ENCODE measurements at places on chromosomes 2 and 18.

DNA sequence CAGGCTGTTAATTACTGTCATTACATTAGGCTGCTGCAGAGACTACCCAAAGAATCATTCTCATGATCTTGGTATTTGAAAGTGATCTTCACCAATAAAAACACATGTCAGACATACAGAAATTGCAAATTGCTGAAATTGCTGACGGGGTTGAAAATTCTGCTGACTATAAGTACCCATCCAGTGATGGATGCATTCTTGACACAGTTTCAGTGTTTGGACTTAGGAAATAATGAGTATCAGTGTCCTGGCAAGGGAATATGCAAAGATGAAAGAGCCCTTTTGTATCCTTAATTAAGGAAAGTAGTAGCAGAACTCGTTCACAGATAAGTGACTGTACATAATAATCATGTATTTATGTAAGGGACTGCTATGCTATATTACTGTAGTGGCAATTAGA lies 221.1 kb upstream of the ATP5MC3 start:
- DNase-seq = no peak

DNA sequence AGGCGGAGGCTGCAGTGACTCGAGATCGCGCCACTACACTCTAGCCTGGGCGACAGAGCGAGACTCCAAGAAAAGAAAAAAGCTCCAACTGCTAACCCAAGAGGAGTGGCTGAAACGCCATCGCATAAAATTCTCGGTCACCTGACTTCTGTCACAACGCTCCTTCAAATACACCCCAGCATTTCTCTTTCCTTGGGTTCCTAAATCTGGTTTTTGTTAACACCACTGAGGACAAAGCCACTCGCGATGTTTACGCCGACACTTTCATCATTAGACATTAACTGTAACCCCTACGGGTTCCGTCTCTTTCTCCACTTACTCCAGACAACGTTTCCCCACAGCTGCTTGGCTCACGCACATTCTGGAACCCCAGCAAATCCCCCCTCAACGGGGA lies 679 bp downstream of the CLK1 start:
- DNase-seq = no peak

DNA sequence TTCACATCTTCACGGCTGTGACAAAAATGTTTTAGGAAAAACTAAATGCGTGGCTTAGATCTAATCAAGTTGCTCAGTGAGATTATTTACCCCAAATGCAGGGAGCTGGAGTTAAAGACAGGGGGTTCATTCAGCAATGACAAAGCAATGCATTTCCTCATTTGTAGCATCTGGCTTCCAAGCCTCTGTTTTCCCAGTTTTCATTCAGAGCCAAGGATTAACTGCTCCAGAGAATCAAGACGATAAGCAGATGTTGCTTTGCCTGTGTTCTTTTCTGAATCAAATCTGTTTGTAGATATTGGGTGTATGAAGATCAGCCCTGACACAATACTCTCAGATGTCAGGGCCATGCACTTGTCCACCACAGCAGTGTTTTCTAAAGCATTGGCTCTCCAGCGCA lies 147.4 kb upstream of the SIX2 start:
- DNase-seq = no peak

DNA sequence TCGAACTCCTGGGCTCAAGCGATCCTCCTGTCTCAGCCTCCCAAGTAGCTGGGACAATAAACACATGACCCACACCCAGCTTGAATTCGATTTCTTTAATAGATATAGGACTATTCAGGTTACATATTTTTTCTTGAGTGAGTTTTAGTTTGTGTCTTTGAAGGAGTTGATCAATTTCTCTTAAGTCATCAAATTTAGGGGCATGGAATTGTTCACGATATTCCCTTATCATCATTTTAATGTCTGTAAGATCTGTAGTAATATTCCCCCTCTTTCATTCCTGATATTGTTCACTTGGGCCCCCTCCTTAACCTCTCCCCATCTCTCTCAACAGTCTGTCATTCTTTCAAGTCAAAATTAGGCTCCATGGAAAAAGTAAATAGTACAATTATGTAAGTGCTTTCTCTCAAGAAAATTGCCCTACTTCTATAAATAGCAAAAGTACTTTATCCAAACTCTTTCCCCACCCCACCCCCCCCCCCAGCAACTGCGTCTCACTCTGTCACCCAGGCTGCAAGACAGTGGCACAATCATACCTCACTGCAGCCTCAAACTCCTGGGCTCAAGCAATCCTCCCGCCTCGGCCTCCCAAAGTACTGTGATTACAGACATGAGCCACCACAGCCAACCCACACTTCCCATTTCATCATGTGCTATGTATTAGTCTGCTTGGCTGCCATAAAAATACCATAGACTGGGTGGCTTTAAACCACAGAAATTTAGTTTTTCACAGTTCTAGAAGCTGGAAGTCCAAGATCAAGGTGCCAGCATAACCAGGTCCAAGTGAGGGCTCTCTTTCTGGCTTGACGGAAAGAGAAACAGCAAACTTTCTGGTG lies 20.1 kb downstream of the WDR33 start:
- no peak for DNase-seq

DNA sequence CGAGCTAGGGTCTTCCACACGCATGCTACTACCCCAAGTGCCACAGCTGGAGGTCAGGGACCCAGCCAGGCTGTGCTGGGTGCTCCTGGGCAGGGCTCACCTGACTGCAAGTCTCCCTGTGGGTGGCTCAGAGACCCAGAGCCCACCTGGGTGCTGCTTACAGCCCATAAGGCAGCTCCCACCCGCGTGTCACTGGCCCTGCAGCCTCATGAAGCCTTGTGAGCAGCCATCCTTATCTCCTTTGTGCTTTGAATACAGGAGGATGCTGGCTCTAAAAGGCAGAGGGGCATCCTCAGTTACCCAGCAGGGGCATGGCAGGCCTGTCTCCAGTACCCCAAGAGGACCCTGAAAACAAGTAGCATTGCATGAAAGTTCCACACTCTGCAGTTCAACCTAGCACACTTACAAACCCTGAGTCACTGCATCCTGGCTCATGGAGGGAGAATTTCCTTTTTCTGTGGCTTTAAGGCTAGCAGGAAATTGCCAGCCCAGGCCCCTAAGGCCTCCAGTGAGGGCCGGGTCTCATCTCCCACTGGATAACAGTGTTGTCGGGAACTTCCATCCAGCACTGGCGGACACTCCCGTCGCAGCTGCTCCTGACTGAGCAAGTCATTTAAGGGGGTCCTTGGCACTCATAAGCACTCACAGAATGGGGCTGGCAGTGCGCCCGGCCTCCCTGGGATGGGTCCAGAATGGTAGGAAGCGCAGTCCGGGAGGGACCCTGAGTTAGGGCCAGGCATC lies 137.1 kb downstream of the RPIA start:
- peak; percentile 34 for DNase-seq

DNA sequence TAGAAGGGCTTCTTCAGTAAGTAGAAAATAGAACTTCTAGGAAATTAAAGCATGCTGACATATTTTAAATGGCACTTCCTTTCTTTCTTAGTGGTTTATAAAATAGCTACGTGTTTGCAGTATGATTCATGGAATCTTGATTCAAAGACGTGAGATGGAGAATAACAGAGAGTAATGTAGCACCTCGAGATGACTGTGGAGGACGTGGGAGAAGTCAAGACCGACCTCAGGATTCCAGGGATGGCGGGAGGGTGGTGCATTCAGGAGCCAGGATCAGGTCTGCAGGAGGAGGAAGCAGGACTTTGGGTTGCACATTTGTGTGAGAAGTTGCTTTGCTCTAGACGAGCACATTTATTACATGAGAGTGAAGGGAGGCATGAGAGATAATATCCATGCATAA lies 56.0 kb downstream of the DCDC2C start:
- DNase-seq = no peak

DNA sequence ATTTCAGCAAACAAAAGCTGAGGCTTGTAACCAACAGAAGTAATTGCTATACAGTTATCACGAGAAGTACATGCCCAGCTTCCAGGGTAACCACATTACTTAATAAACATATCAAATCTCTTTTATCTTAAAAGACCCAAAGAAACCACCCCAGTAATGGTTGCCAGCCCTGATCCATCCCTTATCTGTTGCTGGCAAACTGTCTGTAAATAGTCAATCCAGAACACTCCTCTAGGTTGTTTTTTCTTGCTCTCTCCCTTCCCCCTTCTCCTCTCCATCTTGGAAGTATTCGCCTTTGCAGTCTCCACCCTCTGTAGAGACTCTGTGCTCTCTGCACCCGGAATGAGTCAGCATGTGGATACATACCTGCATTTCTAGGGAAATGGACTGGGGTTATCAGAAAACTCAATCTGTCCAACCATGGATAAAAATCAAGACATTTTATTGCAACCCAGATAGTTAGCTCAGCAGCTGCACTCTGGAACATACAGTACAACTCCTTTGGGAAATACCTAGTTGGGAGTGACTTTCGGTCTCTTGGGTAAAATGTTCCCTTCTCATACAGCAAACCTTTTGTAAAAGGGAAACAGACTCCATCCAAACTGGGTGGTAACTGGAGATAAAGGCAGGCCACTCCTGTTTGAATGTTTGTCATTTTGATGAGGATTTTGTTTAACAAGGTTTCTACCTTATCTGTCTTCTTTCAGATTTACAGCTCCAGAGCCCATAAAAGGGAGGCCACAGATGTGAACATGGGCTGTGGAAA lies 123.5 kb upstream of the FOSL2 start:
- DNase-seq = peak; percentile 55

- no peak for DNase-seq
These were observed 352.0 kb downstream of the ARHGAP15 start for GRCh38 chr2:143481237-143481623.

DNA sequence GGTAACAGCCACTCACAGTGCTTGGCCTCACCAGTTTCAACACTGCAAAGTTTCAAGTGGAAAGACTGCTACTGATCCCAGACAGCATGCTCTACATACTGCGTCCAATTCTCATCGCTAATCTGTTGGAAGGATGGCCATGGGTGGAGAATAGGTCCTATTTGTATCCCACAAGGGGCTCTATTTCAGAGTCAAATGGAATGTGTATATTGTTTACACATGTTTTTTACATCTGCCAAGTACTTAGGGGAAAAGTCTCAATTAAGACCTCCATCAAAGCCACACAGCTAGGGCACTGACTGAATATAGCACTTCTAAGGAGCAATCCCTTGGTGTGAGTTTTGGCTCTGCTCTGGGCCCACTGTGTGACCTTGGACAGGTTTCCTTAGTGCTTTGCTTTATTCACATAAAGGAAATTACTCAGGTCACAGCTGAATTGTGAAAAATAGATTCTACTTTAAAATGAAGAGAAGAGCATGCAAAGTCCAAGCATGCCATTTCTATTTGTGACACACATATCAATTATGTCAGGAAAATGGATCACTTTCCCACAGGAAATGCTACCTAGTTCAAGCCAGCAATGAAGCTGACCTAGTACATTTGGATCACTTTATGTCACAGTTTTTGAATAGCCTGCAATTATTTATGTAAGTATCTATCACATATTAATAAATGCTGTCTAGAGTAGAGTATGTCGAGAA lies 112.9 kb upstream of the STK17B start:
- DNase-seq = no peak

- no peak for DNase-seq
These were observed 23.9 kb upstream of the GULP1 start for GRCh38 chr2:188267776-188268175.

- DNase-seq = no peak
These were observed 7.8 kb upstream of the RALB start for GRCh38 chr2:120244656-120245519.

DNA sequence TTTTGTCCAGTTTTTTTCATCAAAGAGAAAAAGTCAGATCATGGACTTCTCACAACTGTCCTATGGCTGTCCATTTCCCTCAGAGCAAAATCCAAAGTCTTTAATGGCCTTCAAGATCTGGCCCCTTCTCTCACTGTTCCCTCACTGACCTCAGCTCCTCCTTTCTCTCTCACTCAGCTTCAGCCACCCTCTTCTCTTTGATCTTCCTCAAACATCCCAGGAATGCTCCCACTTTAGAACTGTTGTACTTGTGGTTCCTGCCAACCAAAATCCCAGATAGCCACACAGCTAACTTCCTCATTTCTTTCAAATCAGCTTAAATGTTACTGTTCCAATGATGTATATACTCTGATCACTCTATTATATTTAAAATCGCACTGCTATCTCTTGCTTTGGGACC lies 82.9 kb downstream of the NUP35 start:
- peak; percentile 70 for DNase-seq

GRCh38 chr2:129062146-129062912 lies 743.7 kb upstream of the HS6ST1 start:
- no peak for DNase-seq

GRCh38 chr2:162011706-162012564 lies 62.1 kb downstream of the DPP4 start:
- no peak for DNase-seq

- DNase-seq = peak; percentile 25
These were observed 3.3 kb downstream of the MYCN start for GRCh38 chr2:15943378-15944280.

- peak; percentile 83 for DNase-seq
These were observed 80.4 kb downstream of the LPIN2 start for GRCh38 chr18:2932247-2933181.

DNA sequence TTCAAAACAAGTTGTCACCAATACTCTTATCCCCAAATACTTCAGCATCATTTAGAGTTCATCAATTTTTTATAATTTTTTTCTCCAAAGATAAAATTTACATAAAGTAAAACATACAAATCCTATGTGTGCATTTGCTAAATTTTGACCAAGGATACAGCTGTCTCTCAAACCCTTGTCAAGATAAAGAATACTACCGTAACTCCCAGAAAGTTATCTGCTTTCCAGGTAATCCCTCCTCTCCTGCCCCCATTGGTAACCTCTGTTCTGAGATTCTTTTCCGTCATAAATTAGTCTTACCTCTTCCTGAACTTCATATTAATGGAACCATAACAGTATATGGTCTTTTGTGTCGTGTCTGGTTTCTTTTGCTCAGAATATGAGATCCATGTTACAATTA lies 49.2 kb downstream of the BCL2L11 start:
- DNase-seq = no peak

DNA sequence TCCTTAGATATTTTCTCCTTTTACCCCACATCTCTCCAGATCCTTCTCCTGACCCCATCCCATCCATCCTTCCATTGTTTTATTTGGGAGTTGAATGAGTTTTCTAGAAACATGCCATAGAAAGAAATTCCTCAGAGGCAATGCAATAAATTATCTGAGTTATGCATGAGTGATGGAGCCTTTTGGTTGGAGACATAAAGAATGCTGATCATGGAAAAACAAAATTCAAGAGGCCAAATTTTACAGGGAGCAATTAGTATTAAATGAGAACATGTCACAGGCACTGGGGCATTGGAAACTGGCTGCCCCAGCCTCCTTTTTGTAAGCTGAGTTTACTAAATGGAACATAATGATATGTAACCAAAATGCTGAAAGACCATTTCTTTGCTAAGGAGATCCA lies 74.2 kb upstream of the LCLAT1 start:
- no peak for DNase-seq

DNA sequence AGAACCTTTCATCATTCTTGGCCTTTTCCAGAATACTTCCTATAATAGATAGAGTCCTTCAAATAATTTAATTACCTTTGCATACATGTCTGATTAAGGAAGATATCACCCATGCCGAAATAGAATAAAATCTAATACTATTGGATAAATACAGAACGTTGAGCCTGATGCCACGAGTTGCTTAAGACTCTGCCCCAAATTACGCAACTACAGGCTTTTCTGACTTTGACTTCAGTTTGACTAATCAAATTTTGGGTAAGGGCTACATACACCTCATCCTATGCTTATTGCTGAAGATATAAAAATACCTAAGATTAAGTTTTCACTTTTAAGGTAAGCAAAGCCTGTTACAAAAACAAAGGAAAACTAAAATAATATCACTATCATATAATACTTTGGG lies 1065.1 kb upstream of the NRXN1 start:
- DNase-seq = no peak

- no peak for DNase-seq
These were observed 135.5 kb upstream of the MYT1L start for GRCh38 chr2:2466534-2466933.

- no peak for DNase-seq
These were observed 96.0 kb upstream of the CRACDL start for GRCh38 chr2:99032001-99032400.

All from choroid plexus epithelial cell (primary cell).